ENCODE measurements at places on chromosomes 4 and X.
A peak's percentile ranks its signal among the peaks of the same experiment; 100 is the strongest.

DNA sequence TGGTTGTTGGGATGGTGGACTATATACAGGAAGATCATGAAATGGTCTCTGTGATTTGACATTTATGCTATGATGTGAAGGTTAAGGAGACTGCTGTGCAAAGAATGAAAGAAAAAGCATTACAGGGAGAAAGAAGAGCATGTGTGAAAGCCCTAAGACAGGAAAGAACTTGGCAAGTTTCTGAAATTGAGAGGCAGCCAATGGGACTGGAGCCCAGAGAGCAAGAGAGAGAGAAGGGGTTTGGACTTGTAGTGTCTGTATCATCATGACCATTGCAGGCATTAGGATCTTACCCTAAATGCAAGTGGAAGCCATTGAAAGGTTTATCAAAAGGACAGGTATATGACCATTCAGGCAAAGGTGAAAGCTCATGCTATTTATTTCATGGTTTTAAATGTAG lies 147.1 kb downstream of the NAA11 start:
- DNase-seq = no peak

DNA sequence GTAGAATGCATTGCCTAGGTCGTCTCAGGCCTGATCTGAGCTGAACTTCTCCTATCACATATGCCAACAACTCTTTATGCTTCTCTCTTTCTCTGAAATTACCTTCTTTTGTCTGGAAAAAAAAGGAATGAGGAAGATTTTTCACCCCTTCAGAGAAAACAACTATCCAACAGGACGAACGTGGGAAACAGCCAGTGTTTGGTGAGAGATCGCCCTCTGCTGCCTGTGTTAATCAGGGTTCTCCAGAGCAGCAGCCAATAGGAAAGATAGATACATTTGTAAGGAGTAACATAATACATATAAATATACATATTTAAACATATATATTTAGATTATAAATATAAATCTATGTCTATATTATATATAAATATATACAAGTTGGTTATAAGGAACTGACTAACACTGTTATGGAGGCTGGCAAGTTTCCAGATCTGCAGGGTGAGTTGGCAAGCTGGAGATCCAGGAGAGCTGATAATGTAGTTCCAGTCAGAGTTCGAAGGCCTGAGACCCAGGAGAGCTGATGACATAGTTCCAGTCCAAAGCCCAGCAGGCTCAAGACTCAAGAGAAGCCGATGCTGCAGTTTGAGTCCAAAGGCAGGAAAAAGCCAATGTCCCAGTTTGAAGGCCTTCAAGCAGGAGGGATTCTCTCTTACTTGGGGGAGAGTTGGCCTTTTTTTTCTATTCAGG lies 13.3 kb downstream of the CETN2 start:
- no peak for DNase-seq

GRCh38 chr4:6549445-6549844 lies 25.5 kb upstream of the MAN2B2 start:
- no peak for DNase-seq

DNA sequence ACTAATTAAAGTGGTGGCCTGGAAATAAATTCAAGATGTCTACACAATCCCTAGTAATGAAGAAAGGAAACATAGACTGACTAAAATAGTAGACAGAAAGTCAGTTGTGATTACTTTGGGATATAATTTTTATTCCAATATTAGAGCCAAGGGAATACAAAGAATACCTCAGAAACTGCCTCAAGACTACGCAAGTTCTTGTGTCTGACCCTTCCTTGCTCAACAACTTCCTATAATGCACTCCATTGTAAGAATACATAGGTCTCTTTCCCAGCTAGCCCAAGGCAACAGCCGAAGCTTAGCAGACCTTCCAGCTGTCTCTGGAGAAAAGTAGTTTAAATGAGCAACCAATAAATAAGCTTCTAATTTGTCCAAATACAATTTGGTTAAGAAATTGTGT lies 315.9 kb downstream of the IQCM start:
- DNase-seq = no peak

- DNase-seq = no peak
These were observed 111.5 kb downstream of the AFAP1 start for GRCh38 chr4:7828011-7828720.

DNA sequence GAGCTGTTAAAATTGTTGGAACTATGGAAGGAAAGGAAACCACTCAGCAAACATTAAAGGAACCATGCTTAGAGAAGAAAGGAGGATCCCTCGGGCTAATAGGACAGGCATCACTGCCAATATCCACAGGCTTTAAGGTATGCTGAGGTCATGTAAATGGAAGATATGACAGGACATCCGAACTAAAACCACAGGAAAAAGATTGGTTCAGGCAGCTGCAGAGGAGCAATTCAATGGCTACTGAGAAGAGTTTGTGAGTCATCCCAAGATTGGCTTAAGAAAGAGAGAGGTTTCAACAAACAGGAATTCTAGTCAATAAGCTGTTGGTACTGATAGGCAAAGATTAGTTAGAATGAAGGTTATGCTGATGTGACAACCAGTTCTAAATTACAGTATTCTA lies 106.4 kb upstream of the FAM241A start:
- no peak for DNase-seq

GRCh38 chr4:60619531-60620305 lies 580.4 kb upstream of the ADGRL3 start:
- DNase-seq = no peak

DNA sequence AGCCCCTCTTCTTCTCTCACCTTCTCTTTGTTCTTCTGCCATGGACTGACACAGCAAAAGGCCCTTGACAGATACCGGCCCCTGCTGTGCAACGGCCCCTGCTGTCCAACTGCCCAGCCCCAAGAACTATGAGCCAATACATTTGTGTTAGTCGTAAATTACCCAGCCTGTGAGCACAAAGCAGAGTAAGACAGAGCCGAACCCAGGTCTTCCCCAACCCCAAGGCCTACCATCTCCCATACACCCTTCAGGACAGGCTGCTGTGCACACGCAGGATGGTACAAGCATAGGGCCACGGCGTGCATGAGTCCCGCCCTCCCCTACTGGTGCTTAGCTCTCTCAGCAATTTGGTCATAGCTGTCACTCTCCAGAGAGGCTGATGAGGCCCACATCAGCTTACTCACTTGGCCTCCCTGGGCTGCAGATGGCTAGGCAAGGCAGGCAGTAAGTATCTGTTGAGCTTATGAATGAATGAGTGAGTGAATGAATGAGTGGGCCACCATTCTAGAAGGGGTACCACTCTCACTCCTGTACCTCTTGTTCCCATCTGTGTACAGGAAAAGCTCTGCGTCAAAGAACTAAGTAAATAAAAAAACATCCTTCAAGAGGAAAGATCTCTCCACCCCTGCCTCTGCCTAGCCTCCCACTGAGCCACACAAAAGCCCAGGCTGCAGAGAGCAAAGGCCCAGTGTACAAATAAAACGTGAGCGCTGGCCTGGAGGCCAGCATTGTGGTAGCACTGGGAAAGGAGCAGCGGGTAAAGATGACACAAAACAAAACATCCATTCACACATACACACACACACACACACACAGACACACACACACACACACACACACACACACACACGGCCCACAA lies 13.9 kb downstream of the WDR1 start:
- no peak for DNase-seq

GRCh38 chr4:84500386-84501201 lies 1.5 kb upstream of the NKX6-1 start:
- no peak for DNase-seq

GRCh38 chrX:152220606-152221005 lies 82.2 kb upstream of the MAGEA10 start:
- no peak for DNase-seq

DNA sequence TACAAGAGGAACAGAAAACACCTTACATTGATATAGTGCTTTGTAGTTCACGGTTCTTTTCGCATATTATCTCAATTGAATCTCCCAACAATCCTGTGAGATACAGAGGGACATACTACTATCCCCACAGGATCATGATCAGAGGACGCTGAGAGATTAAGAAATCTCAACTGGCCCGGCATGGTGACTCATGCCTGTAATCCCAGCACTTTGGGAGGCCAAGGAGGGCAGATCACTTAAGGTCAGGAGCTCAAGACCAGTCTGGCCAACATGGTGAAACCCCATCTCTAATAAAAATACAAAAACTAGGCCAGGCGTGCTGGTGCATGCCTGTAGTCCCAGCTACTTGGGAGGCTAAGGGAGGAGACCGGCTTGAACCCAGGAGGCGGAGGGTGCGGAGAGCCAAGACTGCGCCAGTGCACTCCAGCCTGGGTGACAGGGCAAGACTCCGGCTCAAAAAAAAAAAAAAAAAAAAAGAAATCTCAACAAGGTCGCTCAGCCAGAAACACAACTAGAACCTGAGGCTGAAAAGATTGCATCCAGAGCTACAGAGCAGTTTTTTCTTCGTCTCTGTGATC lies 7.4 kb downstream of the APOO start:
- DNase-seq = no peak

GRCh38 chr4:83054928-83055327 lies 19.9 kb downstream of the COPS4 start:
- DNase-seq = no peak

DNA sequence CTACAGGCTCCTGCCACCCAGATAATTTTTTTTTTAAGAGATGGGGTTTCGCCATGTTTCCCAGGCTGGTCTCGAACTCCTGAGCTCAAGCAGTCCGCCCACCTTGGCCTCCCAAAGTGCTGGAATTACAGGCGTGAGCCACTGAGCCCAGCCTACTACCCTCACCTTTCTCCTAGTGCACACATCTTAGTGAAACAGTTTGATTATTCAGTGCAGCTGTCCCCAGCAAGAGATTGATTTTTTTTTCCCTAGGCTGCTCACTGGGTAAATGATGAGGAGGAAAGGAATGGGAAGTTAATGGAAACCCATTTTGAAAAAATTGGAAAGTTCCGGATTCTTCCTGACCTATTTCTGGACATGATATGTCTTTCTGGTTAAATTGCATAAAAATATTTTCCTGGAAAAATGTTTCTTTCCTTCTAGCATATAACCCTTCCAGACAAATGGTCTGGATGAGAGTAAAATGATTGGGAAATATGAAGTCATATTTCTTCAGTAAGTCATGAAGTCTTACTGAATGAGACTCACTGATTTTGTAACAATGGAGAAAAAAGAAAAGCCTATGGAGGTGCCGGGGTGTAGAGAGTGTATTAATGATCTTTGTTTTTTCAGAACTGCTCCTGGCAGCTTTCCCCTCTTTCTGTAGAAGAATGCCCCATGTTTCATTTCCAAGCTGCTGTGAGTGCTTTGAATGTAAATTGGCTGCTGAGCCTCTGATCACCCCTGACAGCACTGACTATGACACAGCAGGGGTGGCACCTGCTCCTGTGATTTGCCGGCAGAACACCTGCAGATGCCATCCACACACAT lies 19.5 kb upstream of the ZNF41 start:
- peak; percentile 13 for DNase-seq

- no peak for DNase-seq
These were observed 3.7 kb upstream of the CCNQ start for GRCh38 chrX:153602601-153603000.

GRCh38 chrX:40176351-40177116 lies 78.8 kb upstream of the BCOR start:
- DNase-seq = no peak

- DNase-seq = no peak
These were observed 1028.8 kb upstream of the IGFBP7 start for GRCh38 chr4:58138786-58139668.

DNA sequence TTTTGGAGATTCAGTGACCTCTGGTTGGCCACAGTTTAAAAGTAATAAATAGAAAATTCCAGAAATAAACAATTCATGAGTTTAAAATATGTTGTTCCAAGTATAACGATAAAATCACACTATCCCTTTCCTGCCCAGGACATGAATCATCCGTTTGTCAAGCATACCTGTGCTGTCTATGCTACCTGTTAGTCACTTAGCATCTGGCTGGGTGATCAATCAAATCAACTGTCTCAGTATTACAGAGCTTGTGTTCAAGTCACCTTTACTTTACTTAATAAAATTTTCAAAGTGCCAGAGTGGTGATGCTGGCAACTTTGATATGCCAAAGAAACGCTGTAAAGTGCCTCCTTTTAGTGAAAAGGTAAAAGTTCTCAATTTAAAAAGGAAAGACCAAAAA lies 979.5 kb upstream of the NDST4 start:
- no peak for DNase-seq

- no peak for DNase-seq
These were observed 45.0 kb upstream of the SH3RF1 start for GRCh38 chr4:169315530-169316343.

GRCh38 chr4:83405844-83406816 lies 49.5 kb downstream of the HELQ start:
- no peak for DNase-seq

DNA sequence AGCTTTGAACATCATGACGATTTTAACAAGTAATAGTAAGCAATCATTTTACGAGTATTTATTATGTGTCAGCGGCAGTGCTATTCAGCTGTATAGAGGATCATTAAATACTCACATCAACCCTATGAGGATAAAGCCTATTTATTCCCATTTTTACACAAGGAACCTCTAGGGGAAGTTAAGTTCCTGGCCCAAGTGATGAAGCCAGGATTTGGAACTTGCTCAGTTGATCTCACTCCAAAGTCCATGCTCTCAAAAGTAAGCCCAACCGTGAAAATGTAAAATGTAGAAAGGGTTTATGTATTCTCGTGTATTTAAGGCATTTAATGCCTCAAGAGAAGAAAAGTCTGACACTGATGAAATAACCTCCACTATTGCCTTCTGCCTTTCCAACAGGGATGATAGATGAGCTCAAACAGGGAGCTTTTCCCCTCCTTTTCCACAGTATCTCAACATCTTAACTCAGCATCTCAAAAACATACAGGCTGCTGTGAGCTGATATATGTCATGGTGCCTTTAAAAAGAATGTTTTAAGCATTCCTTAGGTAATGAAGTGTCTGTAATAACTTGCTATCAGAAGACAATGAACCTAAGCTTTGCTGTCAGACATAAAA lies 35.0 kb upstream of the PLA2G12A start:
- DNase-seq = no peak

- no peak for DNase-seq
These were observed 130.9 kb downstream of the AR start for GRCh38 chrX:67674741-67675140.

DNA sequence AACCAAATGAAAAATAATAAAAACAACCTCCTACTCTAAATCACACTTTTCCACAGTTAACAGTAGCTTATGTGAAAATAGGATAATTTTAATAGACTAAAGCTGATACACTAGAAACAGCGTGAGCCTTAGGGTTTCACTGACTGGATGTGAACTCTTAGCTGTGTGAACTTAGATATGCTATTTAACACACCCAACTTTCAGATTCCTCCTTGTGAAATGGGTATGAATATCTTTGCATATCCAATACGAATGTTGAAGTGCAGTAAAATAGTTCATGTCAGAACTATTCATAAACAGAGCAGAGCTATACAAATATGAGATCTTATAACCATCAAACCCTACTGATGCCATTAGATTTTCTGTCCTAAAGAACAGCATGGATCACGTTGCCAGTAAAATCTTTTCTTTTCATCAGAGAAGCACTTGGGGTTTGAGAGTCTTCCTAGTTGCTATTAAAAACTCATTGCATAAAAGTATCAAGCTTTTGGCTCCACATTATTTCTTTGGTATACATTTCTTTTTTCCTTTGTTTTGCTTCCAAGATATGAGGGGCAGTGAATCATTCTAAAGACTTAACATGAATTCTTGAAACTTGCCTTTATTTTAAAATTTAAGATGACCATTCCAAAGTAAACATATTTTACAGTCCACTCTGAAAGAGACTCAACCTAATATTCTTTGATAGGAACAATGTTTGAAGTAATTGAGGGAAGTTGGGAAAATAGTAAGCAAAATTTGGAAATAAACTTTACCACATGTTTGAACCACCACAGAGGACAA lies 102.4 kb downstream of the CPE start:
- no peak for DNase-seq

GRCh38 chrX:24133312-24133711 lies 16.2 kb upstream of the ZFX start:
- no peak for DNase-seq
